CD4-positive, alpha-beta T cell treated with Interleukin-2 at 100 ng/mL for 4 hours (primary cell): ENCODE measurements at places on chromosomes 16 and 17.

GRCh38 chr17:48244814-48245213 is 137.2 kb downstream of the SNX11 start:
- DNase-seq: no peak

GRCh38 chr16:1099189-1100083 is 3.4 kb upstream of the C1QTNF8 start:
- no peak for DNase-seq

- DNase-seq: no peak
Measured at GRCh38 chr16:11005611-11005975, 61.2 kb downstream of the CLEC16A start.

- DNase-seq: peak; percentile 79
Measured at GRCh38 chr16:85086347-85087291, 25.7 kb downstream of the CIBAR2 start.
